ENCODE measurements at places on chromosomes 13 and 19.

DNA sequence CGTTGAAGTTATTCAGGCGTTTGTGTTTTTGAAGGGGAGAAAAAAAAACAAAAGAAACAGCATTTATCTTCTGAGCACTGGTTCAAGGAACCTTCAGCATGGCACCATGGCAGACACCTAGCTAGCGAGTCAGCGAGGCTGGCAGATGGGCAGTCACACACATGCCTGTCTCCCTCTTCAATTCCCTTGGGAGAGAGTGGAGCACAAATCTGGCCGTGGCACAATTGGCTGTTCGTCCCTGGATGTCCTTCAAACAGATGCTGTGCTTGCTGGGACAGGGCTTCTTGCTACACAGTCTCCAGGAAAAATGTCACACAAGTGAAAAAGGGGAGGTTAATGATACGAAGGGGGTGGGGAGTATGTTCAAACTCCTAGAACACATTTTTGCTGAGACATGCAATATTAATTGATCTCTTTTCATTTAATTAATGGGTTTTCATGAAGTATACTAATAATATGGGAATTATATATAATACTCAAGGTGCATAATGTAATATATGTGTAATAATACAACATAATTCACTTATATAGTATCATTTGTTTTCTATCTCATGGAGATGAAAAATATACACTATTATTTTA lies 1674.5 kb upstream of the SLC10A2 start:
- no peak for DNase-seq

- no peak for DNase-seq
Observed at GRCh38 chr19:18433015-18433691, 4.8 kb downstream of the ISYNA1 start.

- DNase-seq: no peak
Observed at GRCh38 chr19:17081672-17082630, 6.4 kb downstream of the MYO9B start.

GRCh38 chr19:5805462-5806132 lies 730 bp downstream of the NRTN start:
- peak; percentile 41 for DNase-seq

DNA sequence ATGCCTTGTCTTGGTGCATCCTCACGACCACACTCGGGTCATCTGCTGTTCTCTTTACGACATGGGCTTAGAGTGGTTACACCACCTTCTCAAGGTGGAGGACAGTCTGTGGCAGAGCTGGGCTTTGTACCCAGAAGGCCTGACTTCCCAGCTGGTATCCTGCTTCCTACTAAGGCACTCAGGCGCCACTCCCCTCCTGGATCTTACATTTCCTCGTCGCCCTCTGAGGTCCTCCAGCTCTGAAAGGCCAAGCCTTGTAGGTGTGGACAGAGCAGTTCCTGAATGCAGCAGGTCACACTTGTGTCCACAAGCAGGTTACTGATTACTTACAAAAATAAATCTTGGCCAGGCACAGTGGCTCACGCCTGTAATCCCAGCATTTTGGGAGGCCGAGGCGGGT lies 11.9 kb downstream of the SYCE2 start:
- no peak for DNase-seq

DNA sequence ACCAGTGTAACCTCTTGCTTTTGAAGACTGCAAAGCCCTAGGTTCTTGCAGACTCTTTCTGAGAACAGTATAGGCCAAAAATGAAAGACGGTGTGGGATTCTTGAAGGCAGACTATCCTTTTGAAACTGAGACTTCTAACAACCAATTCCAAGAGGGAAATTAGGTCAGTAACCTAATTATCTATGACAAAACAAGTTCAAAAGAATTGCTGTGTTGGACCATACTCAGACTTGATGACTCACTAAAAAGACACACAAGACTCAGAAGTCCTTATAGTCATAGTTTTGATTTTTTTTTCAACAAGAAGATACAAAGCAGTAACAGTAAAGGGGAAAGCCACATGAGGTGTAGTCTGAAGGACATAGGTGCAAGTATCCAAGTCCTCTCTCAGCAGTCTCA lies 624.0 kb upstream of the GPC6 start:
- DNase-seq: no peak

DNA sequence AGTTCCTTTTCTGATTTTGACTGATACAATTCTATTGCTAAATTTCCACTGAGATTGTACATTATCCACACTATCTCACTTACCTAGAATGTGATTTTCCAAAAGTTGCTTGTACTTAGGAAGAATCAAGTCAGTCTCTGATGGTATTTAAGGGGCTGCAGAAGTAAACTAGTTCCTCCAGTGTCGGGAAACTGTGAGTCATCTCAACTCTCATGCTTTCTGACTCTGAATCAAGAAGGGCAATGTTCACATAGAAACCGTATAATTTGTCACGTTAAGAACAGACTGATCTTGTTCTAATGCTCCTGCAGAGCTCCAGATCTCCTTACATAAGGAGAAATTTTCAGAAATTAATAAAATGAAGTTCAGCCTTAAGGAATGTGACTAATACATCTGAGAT lies 369.3 kb downstream of the KLF5 start:
- DNase-seq: no peak

DNA sequence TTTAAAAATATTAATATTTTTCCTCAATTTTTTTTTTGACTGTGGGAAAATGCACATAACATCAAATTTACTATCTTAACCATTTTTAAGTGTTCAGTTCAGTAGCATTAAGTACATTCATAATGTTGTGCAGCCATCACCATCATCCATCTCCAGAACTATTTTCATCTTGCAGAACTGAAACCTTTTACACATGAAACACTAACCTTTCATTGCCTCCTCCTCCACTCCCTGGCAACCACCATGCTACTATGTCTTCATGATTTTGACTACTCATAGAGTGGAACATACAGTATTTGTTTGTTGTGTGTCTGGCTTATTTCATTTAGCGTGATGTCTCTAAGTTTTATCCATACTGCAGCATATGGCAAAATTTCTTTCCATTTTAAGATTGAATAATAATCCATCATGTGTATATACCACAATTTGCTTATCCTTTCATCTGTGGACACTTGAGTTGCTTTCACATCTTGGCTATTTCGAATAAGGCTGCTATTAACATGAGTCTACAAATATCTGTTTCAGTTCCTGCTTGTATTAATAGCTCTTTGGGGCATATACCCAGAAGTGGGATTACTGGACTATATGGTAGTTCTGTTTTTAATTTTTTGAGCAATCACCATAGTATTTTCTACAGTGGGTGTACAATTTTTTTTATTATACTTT lies 376.4 kb downstream of the MTUS2 start:
- DNase-seq: no peak

DNA sequence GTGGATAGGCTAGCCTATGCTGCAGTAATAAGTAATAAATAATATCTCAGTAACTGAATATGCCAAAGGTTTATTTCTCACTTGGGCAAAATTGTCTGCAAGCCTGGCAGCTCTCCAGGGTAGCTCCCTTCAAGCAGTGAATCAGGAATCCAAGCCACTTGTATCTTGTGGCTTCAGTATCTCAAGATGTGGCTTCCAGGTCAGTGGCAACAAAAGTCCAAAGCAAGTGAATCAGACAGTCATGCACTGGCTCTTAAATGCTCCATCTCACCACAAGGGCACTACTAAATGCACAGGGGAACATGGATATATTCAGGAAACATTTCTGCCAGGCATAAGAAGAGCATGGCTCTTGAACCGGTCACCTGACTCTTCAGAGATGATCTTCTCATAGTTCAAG lies 126.3 kb downstream of the KCTD12 start:
- no peak for DNase-seq

DNA sequence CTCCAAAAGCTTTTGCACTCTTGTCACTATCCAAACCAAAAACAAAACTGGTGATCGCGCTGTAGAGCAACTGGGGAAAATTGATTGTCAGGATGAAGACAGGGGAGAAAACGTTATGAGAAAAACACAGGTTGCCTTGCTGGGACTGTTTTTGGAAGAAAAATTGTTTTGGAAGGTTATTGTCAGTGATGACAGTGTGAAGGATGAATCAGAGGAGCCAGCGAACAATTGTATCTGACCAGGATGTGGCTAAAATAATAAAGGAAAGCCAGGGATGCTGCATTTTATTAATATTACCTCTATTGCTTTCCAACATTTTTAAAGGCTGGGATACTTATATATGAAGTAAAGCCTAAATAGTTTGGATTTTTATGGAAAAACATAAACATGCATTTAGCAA lies 334.0 kb downstream of the SPRY2 start:
- DNase-seq: no peak

DNA sequence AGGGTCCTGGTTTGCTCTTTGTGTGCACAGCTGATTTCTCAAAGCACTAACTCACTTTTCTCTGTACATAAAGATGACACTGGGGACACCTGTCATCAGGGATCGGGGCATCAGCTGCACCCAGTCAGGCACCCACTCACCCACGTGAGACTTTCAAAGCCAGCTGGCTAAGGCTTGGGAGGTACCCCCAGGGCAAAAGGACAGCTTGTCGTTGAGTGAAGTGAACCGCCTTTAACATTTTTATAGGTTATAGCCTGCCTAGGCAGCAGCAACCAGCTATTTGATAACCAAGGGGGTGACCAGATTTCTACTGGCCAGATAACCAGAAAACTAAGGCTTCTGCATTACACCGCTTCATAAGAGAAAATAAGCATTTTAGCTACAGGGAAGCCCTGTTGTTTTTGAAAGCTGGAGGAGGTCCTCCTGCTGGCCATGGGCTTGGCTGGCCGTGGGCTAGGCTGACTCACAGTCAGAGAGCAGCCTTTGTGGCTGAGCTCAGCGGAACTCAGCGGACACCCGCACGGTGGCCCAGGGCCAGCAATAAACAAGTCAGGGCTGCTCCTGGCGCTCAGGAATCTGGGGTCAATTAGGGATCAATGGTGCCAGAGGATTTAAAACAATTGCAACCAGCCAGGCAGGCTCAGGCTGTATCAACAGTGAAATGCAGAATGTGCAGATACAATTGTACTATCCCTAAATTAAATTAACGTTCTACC lies 57.1 kb downstream of the ALOX5AP start:
- no peak for DNase-seq

GRCh38 chr19:50768277-50768676 lies 2.0 kb upstream of the GPR32 start:
- DNase-seq: no peak

- no peak for DNase-seq
Observed at GRCh38 chr19:5958074-5958850, 19.7 kb downstream of the RANBP3 start.

DNA sequence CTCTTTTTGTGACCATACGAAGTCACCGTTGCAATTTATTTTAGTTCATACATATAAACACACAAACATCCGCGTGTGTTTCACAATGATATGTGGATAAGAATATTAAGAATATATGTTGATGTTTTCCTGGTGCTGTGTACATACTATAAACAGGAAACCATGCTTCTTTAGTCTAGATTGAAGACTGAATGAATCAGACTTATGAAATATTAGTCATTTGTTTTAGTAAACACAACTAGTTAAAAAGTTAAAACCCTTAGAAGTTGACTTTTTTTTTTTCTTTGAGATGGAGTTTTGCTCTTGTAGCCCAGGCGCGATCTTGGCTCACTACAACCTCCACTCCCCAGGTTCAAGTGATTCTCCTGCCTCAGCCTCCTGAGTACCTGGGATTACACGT lies 257.7 kb downstream of the DACH1 start:
- no peak for DNase-seq

GRCh38 chr19:34172661-34173192 lies 423 bp downstream of the LSM14A start:
- DNase-seq: no peak

- DNase-seq: peak; percentile 72
Observed at GRCh38 chr13:110819203-110820014, 95.5 kb downstream of the ANKRD10 start.

- DNase-seq: no peak
Observed at GRCh38 chr13:39284801-39285388, 246.6 kb downstream of the NHLRC3 start.

DNA sequence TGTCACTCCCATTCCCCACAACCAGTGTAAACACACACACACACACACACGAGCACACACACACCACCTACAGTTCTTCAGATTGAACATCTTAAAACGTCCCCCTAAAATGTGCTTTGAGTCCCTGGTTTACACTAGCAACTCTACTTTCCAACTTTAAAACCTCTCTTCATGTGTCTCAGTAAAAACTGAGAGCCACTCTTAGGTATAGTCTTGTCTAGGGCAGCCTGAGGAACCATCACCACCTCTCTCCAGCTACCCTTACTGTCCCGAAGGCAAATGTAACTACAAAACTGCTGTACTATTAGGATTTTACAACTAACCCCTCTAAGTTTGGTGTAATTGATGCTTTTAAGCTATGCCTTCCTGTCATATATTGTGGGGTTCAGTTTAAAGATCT lies 1501.6 kb upstream of the MIR17HG start:
- DNase-seq: no peak

DNA sequence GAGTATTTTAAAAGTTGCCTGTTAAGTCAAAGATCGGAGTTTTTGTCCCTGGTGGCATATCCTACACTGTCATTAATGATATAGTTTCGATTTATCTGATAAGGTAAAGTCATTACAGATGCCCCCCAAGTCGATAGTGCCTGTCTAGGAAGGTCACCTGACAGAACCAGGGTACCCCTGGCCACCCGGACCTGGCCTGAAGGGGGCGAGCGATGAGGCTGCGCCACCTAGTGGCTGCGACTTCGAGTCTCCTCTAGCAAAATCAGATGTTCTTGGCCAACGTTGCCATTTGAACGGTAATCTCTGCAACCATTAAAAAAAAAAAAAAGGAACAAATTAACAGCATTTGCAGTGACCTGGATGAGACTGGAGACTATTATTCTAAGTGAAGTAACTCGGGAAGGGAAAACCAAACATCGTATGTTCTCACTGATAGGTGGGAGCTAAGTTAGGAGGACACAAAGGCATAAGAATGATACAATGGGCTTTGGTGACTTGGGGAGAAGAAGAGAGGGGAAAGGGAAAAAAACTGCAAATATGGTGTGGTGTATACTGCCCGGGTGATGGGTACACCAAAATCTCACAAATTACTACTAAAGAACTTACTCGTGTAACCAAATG lies 565.1 kb downstream of the LIG4 start:
- no peak for DNase-seq

DNA sequence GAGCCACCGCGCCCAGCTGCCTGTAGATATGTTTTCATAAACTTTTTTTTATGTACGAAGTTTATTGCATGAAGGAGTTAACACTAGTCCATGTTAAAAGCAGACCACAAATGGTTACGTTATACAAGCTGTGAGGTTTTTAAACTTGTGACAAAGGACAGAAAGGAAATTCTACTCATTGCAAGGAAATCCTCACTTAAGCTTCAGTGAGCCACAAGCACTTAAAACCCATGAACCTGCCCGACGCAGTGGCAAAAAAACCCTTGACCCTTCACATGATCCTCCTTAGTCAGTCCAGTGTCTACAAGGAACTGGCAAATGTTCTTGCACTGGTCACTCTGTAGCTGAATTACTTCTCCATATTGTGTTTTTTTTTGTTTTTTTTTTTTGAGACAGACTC lies 4.2 kb downstream of the MPND start:
- DNase-seq: no peak

GRCh38 chr13:25756912-25757311 lies 294.9 kb downstream of the SHISA2 start:
- no peak for DNase-seq
